Stimulated activated CD8-positive, alpha-beta memory T cell treated with anti-CD3 and anti-CD28 coated beads, Interleukin-4, amount 100 ng/mL, for 24 hours (primary cell): ENCODE measurements at places on chromosomes 3 and 15.
A peak's percentile ranks its signal among the peaks of the same experiment; 100 is the strongest.

- no peak for DNase-seq
Observed at GRCh38 chr3:55780913-55781312, 293.8 kb upstream of the WNT5A start.

- no peak for DNase-seq
Observed at GRCh38 chr15:41562784-41563198, 3.8 kb downstream of the TYRO3 start.

GRCh38 chr3:31755926-31756658 lies 223.4 kb downstream of the STT3B start:
- no peak for DNase-seq

- no peak for DNase-seq
Observed at GRCh38 chr3:3699816-3700633, 99.2 kb upstream of the LRRN1 start.

GRCh38 chr3:22724420-22724819 lies 478.7 kb upstream of the UBE2E2 start:
- no peak for DNase-seq

DNA sequence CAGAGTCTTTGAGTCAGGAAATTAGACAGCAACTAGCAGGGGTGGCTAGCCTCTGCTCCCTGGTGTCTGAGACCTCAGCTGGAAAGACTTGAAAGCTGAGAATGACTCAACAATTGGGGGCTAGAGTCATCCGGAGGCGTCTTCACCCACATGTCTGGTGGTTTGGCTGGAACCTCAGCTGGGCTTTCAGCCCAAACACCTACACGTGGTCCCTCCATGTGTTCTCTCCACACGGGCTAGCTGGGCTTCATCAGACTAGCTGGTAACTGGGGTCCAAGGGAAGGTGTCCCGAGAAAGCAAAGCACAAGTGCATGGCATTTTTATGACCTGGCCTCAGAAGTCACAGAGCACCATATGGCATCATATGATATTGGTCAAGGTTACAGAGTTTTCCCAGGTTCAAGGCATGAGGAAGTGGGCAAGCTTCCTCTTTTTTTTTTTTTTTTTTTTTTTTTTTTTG lies 19.9 kb upstream of the ABHD2 start:
- peak; percentile 50 for DNase-seq

- DNase-seq, result no peak
Observed at GRCh38 chr15:70031713-70032112, 66.0 kb downstream of the TLE3 start.

DNA sequence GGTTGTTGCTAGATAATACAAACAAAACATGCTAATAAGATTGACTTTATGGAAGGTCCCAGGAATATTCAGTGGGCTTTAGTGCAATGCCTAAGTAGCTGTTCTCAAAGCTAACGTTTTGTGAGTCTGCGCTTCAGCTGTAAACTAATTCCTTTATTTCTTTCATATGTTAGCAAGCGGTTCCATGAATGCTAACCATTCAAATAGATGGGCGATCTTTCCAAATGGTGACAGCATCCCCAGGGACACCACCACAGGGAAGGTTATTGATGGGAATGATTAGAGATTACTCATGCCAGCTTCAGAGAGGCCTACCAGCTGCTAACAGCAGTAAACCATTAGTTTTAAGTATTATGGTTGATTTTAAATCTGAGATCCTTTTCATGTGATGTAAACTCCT lies 405.7 kb upstream of the MCTP2 start:
- no peak for DNase-seq

GRCh38 chr15:80052597-80053304 lies 6.7 kb upstream of the ZFAND6 start:
- no peak for DNase-seq

GRCh38 chr3:46670891-46671427 lies 22.5 kb downstream of the ALS2CL start:
- DNase-seq, result no peak

DNA sequence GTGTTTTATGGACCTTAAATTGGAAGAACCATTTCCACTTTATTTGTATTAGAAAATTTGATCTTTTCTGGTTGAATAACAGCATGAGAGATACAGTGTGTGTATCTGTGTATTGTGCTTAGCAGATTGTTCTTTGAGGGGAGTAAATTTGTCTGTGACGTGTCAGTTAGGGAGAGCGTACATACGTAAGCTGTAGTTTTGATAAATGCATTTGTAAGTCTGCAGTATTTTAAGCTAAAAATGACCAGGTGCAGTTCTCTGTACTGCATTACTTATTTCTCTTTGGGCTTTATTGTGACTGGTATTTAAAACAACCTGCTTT lies 264.8 kb downstream of the ROBO2 start:
- no peak for DNase-seq

DNA sequence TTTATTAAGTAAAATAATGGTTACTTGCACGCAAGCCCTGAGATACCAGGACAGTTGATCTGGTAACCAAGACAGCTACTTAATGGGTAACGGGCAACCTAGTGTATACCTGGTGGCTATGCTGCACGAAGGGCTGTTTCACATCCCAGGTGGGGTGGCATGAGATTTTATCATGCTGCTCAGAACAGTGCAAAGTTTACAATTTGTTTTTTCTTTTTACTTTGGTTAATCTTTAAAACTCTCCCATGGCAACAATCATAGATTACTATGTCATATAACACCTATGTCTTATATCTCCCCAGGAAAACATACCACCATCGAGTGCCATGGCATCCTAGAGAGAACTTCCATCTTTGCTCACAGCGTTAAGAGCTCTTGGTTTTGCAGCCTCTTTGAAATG lies 32.2 kb upstream of the SLC28A1 start:
- no peak for DNase-seq

- DNase-seq, result peak; percentile 38
Observed at GRCh38 chr3:197428117-197428801, 127.5 kb downstream of the BDH1 start.

- DNase-seq, result no peak
Observed at GRCh38 chr3:42906070-42906847, at the start of gene ZNF662. Gene ZNF662 (plus strand): TSS chr3:42906142. CDS start chr3:42908115, 1,973 bp downstream.

DNA sequence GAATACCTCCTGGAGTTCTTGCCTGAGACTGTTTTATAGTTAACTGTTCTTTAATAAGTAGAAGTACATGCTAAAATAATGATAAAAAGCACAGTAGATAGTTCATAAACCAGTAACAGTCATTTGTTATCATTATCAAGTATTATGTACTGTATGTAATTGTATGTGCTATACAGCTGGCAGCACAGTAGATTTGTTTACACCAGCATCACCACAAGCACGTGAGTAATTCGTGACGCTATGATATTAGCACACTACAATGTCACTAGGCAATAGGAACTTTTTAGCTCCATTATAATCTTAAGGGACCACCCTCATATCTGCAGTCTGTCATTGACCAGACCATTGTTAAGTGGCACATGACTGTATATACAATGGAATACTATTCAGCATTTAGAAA lies 534.7 kb downstream of the FHIT start:
- no peak for DNase-seq

- DNase-seq, result no peak
Observed at GRCh38 chr15:63519041-63519440, 14.6 kb downstream of the USP3 start.

DNA sequence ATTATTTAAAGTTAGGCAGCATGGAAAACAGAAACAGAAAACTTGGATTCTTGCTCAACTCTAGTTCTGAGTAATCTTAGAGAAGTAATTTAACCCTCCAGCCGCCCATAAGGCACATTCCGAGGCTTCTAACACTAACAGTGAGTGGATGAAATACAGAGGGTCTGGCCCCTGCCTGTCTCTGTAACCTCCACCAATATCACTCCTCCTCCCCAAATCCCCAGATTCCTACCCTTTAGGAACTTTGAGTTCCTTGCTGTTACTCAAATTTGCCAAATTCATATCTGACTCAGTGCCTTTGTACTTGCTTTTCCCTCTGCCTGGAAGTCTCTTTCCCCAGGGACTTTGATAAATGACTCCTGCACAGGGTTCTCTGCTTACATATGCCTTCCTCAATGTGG lies 112.5 kb upstream of the TGFBR2 start:
- DNase-seq, result no peak

- no peak for DNase-seq
Observed at GRCh38 chr15:44682211-44682610, 18.7 kb upstream of the SPG11 start.

DNA sequence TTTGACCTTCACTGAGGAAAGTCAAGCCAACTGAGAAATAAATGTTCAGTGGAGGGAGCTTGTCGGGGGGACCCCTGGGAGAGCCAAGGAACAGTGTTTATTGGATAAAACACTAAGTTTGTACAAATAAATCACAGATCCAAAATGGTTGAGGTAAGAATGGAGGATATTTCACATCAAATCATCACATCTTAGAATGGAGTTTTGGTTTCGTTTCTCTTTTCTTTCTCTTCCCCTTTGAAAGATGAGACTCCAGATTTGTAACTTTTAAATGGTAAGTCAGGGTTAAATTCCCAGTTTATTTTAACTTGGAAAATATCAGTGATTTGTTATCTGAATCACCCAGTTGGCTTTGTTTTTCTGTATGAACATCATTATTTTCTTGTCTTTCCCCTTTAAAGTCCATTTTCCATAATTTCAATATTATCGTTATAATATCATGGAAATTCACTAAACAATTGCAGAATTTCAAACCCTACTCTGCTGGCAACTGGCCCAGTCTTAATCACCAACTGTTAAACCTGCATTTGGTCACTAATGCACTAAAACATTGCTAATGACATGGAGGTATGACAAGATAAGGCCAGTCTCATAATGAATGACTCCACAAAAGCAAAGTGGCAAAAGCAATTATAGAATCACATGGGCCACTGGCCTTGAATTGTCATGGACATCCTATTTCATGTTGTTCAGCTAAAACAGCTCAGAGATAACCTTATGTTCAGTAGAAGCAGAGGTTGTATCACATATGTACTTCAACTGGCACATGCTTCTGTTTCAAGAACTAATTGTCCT lies 295.1 kb downstream of the SHOX2 start:
- DNase-seq, result no peak

- no peak for DNase-seq
Observed at GRCh38 chr15:78394026-78394425, 44.0 kb upstream of the IREB2 start.

- no peak for DNase-seq
Observed at GRCh38 chr3:11655196-11655928, 11.6 kb upstream of the VGLL4 start.

DNA sequence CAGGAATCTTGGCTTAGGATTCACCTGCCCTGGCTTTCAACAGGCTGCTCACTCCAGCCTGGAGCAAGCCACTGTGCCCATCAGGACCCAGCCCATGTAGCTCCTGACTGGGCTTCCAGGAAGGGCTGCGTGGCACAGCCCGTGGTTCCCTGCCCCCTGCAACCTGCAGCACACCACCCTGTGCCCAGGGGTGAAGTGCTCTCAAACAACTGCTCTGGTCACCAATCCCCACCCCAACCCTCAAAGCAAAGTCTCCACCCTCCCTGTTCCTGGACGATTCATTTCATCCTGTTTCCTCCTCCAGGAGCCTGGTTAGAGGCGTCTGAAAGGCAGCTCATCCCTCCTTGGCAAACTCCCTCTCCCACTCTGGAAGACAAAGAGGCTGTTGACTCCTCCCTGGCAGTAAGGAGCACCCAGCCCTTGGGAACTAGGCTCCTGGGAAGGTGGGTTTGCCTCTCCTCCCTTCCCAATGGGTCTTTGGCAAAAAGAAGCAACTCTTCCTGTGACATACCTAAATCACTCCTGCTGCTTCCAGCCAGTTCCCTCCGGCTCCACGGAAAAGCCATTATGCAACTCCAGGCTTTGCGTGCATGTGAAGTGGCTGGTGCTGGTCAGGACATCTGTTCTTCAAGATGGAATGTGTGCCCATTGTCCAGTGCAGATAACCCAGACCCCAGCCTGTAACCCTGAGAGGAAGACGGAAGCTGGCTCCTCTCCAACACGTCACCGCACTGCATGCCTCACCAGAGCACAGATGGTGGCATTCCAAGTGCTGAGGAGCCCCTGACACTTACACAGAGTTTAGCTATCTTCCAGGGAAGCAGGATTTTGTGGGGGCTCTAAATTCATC lies 29.1 kb upstream of the VIPR1 start:
- DNase-seq, result no peak

- DNase-seq, result no peak
Observed at GRCh38 chr3:17832016-17832415, 89.6 kb upstream of the TBC1D5 start.

- DNase-seq, result no peak
Observed at GRCh38 chr15:99322643-99323405, 71.5 kb downstream of the LRRC28 start.

DNA sequence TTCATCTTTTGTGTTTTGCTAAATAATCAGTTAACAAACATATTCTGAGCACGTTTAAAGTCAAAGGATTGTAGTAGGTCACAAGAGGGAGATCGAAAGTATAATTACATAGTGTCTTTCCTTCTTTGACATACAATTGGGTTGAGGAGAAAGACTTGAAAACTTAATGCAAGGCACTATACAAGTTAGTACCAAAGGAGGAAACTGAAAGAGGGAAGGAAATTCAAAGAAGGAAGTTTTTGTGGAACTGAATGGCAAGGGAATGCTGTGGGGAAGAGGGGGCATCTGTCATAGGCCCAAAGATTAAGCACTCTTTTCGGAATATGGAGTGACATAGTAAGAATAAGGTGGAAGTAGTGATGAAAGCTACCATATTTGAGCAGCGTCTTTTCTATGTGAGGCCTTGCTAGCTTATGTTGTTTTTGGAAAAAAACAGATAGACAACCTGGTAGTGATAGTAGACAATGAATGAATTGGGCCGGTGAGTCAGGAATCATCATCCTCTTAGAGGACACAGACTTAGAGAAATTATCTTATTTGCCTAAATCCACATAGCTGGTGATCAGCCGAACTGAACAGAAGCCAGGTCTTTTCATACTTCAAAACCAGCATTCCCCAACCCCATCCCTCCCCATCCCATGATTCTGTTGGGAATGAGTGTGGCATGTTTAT lies 10.2 kb downstream of the MBNL1 start:
- DNase-seq, result no peak

DNA sequence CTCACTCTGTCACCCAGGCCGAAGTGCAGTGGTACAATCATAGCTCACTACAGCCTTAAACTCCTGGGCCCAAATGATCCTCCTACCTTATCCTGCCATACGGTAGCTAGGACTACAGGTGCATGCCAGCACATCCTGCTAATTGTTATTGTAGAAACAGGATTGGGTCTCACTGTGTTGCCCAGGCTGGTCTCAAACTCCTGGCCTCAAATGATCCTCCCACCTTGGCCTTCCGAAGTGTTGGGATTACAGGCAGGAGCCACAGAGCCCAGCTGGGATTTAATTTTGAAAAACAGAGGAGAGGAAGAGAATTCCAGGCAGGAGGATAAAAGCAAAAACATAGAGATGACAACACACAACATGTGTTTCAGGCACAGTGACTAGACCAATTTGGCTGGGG lies 40.5 kb downstream of the SFMBT1 start:
- no peak for DNase-seq

DNA sequence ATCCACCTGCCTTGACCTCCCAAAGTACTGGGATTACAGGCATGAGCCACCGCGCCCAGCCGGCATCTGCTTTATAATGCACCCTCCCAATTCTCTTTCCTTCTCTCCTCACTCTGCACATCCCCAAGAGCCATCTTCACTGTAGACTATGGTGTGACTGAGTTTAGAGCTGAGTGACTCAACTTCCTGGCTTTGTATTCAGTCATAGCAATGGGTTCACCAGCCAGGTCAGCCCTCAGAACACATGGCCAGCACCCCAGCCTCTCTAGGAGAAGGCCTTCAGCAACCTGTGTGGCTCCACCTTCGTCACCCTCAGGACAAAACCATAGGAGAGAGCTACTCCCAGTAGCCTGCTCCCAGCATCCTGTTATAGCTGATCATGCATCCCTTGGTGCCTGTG lies 33.0 kb downstream of the ARID3B start:
- no peak for DNase-seq
